HTR-8/SVneo (cell line): ENCODE measurements at places on chromosomes 5 and 9.

DNA sequence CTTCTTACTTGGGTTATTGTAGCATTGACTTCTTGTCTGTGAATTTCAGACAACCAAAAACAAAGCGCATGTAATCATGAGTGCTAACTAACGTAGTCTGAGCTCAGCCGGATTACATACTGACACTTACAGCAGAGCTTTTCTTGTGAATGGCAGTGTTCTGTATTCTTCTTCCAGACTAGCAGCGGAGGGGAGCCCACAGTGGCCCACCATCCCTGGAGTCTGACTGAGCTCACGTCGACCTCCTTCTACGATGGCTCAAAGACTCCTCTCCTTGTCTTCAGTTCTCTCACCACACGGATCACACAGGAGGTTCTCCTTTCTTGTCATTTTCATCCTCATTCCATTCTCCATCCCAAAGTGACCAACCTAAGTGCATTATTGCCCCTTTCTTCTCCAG lies 211.4 kb downstream of the CHSY3 start:
- no peak for DNase-seq

- DNase-seq, result peak; percentile 48
These were observed 64.2 kb upstream of the ABL1 start for GRCh38 chr9:130770679-130771442.

GRCh38 chr9:18543406-18544192 lies 69.6 kb downstream of the ADAMTSL1 start:
- DNase-seq, result peak; percentile 18

- DNase-seq, result no peak
These were observed 80.3 kb downstream of the HRH2 start for GRCh38 chr5:175738126-175738525.

- no peak for DNase-seq
These were observed 343.6 kb downstream of the LRRC70 start for GRCh38 chr5:62922191-62922590.

DNA sequence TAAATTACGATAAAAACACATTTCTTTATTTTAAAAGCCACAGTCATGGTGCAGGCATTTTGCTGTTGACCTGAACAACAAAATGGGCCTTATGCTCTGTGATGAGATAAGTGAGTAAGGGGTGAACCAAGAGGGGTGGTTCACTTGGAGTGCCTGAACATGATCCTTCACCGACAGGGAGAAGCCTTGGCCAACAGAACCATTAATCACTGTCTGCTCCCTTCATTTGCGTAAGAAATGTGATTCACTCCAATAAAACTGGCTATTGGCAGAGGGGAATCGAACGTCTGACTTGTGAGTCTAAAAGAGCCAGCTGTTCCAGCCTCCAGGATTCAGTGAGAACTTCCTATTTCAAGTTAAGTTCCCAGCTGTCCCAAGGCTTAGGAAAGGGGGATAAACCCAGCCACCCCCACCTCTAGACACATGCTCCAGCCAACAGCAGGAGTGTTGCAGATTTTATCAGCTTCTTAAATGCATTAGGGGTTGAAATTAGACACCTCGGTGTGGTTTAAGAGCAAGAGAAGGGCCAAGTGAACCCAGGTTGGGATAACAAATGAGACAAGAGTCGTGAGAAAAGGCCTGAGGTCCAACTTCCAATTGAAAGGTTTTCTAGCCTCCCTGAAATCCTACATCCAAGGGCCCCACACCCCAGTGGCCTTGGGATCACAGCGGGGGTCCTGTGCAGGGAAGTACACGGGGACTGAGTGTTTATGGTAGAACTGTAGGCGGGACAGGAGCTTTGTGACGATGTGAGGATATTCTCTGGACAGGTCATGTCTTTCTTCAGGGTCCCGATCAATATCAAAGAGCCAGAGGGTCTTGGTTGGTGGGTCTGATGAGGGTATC lies 131.4 kb upstream of the LHFPL2 start:
- DNase-seq, result peak; percentile 66
